ENCODE measurements at places on chromosomes 2 and 18. TPM values are rescaled to one million over a fixed set of nuclear protein-coding genes. Genes with fewer than 3 reads are reported as not detected.

The FAM124B gene
- 2.0 TPM for total RNA-seq

GRCh38 chr18:22018366-22018765 lies 151.0 kb upstream of the GATA6 start:
- no peak overlapping the region for H3K27ac ChIP-seq
- no peaks in the 10 kb centered on the region for H3K27me3 ChIP-seq
- no peak for DNase-seq
- no peak overlapping the region for H3K4me3 ChIP-seq

The YES1 gene
- 94.3 TPM for total RNA-seq

- no peak overlapping the region for H3K4me3 ChIP-seq
- peaks cover 26% of the 10 kb centered on the region for H3K36me3 ChIP-seq
- no peak overlapping the region for H3K27ac ChIP-seq
- no peaks in the 10 kb centered on the region for H3K27me3 ChIP-seq
- DNase-seq: no peak
These were observed 82.6 kb upstream of the FRZB start for GRCh38 chr2:182949052-182949451.

- no peaks in the 10 kb centered on the region for H3K4me1 ChIP-seq
- no peak overlapping the region for H3K27ac ChIP-seq
- no peaks in the 10 kb centered on the region for H3K36me3 ChIP-seq
- no peak for DNase-seq
- no peaks in the 10 kb centered on the region for H3K27me3 ChIP-seq
- no peak overlapping the region for H3K4me3 ChIP-seq
These were observed 103.4 kb downstream of the WDPCP start for GRCh38 chr2:63484901-63485300.

Measured in H1 (cell line).